ENCODE measurements at places on chromosomes 7 and 10.

DNA sequence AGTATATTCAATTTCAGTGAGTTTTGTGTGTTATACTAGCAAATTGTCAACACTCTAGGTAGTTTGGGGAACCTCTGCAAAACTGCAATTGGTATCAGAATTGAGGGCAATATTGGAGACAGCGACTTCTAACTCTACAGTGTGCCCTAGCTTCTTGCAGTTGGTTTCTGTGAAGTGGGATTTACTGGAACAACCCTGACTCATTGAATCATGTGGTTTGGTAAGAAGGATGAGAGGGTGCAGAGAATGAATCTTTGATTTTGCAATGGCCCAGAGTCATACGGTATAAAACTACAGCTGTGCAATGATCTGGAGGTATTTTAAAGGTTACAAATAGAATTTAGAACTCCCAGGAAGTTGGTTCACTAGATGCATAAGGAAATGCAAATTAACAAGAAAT, 129.1 kb upstream of the PPP1R3A start:
- no peak for DNase-seq

DNA sequence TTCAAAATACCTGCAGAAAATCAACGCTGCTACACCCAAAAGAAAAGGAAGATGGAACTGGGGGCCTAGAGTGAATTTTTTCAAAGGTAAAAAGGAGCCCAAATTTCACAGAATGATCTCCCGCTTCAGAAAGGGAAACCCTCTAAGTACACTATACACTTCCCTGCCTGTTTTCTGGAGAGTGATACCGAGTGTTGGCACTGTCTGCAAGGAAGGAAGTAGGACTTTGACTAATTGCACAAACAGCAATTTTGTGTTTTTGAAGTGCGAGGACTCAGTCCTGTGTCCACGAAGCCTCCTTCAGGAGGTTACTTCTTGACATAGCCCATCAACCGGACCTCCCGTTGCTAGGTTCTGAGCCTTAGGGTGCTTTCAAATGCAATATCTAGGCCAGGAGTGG, 106.3 kb downstream of the KIAA1217 start:
- DNase-seq, result no peak

DNA sequence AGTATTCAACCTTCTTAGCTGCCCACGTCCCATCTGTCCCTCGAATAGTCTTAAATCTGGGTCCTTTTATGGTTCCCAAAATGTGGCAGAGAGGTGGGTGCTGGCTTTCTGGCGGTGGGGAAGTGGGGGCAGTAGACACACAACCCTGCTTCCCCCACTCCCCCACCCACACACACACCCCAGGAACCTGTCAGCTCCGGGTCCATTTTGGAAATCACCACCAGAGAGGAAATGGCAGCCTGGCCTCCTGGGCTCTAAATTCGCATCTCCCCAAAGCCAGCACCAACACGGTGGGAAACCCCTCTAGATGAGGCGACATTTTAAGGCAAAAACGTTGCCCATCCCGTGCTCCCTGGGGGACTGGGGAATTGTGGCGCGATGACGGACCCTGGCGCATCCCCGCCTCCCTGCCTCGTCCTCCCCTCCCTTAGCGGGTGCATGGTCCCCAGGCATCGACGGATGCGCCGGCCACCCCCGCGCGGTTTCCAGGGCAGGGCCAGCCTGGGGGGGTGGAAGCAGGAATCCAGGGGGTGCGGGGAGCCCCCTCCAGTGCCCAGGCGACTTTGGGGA, 702 bp downstream of the TMEM130 start:
- DNase-seq, result no peak

- DNase-seq, result no peak
These were observed 195.7 kb upstream of the PTN start for GRCh38 chr7:137539111-137539715.

- DNase-seq, result no peak
These were observed 51.4 kb downstream of the CDK6 start for GRCh38 chr7:92784935-92785334.

GRCh38 chr10:3636356-3637181, 148.4 kb downstream of the KLF6 start:
- no peak for DNase-seq

DNA sequence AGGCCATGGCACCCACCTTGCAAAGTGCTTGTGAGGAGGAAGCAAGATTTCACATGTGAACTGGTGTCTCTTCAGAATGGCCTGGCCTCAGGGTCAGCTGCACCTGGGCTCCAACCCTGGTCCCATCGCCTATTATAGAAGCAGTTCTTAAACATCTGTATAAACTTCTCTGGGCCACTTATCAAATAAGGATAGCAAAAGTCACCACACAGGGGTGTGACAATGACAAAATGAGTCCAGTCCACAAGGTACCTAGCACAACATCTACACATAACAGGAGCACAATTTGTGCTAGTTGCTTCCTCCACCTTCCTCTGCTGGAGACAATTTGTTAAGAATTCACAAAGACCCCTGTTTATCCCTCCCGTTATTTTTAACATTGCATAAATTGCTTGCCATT, 340.6 kb upstream of the ZMIZ1 start:
- no peak for DNase-seq

GRCh38 chr10:69855346-69856111, 53.8 kb downstream of the COL13A1 start:
- no peak for DNase-seq

DNA sequence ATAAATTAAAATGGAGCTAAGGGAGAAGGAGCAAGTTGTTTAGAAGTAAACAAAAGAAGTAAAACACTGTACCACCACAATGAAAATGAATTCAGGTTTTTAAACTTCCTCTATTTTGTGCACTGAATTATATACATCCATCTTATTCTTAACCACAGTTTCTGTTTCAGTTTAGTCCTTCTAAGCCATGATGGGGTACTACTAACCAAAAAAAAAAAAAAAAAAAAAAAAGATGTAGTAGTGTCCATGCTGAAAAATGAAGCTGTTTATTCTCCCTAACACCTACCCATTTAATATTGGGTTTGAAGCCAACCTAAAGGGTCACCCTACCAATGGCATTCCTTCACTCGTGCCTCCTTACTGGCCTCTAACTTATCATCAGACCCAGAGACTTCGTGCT, 3.4 kb upstream of the BMPR1A start:
- no peak for DNase-seq

DNA sequence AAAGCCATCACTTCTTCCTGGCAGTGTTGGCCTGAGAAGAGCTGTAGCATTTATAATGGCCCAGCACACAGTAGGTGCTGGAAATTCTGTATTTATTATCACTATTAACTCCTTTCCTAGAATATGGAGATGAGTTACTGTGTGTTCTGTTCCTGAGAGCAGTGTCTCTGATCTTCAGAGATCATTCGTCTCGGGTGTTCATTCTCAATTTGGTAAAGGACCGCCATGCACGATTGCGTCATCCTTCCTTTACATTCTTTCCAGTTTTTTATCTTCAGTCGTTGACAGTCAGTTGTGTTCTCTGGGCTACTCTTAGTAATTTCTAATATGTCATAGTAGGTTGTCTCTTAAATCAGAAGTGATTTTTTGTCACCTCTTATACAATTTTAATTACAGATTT, 18.6 kb downstream of the RNF32 start:
- DNase-seq, result no peak

GRCh38 chr10:18044976-18045720, 93.4 kb downstream of the SLC39A12 start:
- no peak for DNase-seq

DNA sequence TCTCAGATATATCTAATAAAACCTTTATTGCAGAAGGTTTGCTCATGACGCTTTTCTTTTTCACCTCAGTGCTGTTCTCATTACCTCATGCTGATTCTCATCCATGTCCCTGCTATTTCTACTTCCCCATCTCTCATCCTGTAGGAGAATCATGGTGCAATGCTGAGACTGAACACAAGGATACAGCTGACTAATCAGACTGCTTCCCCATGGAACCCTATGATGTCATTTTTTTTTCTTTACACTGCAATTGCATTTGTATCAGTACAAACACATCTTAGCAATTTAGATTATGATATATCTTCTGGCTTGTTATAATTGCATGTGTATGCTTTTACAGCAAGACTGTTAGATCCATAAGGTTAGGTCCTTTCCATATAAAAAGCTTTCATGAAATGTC, 93.7 kb downstream of the SEMA3A start:
- no peak for DNase-seq

- no peak for DNase-seq
These were observed 50.9 kb upstream of the PDLIM1 start for GRCh38 chr10:95341716-95342130.

- DNase-seq, result no peak
These were observed 69.6 kb upstream of the CSTF2T start for GRCh38 chr10:51768886-51769465.

DNA sequence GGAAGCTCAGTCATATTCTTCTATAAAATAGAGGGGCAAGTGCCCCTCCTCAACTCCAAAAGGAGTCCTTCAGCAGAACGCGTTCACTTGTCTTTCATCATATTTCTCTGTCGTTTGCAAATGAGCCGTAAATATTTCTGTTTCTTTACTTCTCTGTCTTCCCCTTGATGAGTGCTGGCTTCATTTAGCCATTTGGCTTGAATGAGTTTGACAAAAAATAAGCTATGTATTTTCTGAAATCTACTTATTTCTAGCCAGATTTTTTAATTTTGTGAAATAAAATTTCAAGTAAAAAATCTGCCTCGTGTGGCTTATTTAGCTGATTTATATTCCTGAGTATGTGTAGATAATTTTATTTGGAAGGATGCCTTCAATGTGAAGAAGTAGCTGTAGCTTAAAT, 170.8 kb upstream of the DGKB start:
- no peak for DNase-seq

GRCh38 chr7:135748770-135749169, at the start of gene FAM180A:
FAM180A (minus strand) TSS chr7:135748813; CDS start chr7:135748580, 233 bp downstream.
- DNase-seq, result no peak

DNA sequence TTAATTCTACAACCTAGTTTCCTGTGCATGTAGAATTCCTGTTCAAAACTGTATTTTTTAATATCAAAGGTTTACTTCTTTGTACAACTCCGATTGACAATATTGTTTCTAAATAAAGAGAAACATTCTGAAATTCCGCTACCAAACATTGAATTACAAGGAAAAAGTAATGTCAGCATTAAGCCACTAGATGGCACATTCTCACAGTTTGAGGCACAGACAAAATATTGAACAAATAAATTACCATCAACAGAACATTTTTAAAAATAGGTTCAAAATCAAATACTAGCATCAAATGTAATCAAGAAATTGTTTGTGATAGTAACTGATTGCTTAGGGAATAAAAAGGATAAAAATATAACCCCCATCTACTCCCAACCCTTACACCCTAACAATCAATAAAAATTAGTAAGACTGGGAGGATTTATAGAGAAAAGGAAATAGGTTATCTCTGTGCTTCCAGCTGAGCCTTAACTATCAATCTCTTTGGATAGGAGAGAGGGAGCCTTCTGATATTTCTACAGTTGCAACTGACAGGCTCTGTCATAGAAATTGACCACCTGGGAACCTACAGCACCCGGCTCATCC, 86.6 kb upstream of the C7orf33 start:
- DNase-seq, result peak; percentile 62

DNA sequence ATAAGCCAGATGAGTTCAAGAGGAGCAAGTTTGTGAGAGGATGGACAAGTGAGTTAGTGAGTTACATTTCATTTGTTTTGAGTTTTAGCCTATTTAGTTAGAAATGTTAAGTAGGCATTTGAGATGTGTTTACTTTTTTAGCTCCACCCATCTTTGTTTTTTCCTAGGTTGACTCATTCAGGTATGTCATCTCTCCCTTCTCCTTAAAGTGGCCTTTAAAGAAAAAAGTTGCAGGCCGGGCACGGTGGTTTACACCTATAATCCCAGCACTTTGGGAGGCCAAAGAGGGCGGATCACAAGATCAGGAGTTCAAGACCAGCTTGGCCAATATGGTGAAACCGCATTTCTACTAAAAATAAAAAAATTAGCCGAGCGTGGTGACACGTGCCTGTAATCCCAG, 71.2 kb downstream of the BMPR1A start:
- no peak for DNase-seq

DNA sequence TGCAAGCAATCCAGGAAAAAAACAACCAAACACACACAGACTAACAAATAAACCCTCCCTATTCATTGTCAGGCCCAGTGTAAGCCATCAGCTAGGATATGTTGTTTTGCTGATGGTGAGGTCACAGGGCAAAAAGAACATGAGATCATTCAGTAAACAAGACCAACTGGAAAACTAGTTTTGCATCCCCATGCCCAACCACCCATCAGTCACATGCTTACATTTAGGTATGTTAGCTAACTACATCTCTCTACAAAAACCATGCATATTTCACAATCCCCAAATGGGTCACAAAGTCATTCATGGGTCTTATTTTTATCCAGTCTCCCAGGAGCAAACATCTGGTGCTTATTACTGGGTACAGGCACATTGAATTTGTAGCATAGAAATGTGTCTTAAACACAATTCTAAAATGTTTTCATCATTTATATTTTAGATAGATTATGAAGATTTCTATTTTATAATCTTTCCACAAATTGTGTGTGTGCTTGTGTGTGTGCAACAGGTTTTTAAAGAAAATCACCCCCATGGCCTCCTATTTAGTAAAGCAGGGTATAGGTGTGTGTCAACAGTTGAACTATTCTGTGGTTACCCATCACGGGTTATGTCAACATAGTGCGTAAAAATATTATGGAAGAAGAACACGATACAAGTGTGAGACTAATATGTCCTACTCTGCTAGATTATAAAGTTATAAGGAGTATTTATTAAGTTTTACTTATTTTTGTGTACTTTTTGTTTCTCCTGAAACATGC, 103.8 kb upstream of the AKR1E2 start:
- DNase-seq, result peak; percentile 16

GRCh38 chr7:43764039-43764761, 5.7 kb downstream of the BLVRA start:
- DNase-seq, result peak; percentile 88

- no peak for DNase-seq
These were observed 74.7 kb upstream of the CAMK2B start for GRCh38 chr7:44400033-44400511.

DNA sequence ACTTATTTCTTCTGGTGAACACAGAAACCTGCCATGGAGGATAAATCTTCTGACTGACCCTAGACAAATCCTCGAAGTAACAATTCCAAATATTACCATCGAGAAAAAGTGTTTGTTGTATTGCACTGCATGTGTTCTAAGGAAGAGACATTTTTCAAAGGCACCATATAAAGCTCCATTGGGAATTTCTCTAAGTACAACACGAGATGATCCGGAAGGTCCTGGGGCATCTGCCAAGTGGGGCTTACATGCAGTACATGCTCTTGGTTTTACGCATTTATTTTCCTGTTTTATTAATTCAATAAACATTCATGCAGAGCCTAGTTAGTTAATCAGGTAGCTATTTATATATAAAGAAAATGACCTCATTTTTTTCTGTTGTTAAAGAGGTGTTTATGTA, 692.0 kb upstream of the IGFBP3 start:
- DNase-seq, result no peak

GRCh38 chr7:157007470-157008066, 2.9 kb downstream of the MNX1 start:
- no peak for DNase-seq

GRCh38 chr10:98295401-98295811, 27.4 kb upstream of the LOXL4 start:
- no peak for DNase-seq

DNA sequence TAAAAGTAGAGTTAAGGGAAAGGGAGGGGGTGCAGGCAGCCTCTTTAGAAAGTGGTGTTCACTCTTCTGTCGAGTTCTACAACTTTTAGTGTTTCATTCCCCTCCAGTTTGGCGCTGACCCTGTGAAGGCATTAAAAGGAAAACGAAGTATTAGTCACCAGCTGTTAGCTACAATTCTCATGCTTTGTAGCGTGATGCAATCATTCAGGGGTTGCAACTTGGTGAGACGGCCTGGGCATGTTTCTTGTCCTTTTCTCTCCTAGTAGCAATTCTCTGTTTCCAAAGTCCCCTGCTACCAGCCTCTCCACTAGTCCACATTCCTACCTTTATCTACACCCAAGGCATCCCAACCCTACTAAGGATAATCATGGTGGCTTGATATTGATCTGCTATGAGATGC, 33.7 kb upstream of the DGKI start:
- DNase-seq, result no peak
